ENCODE measurements at places on chromosomes 2 and 18.
A peak's percentile ranks its signal among the peaks of the same experiment; 100 is the strongest.

GRCh38 chr18:34038086-34038485, 186.6 kb downstream of the NOL4 start:
- DNase-seq, result no peak

GRCh38 chr18:59515147-59515546, 156.1 kb upstream of the LMAN1 start:
- DNase-seq, result no peak

GRCh38 chr18:39845631-39846030, 2109.4 kb upstream of the PIK3C3 start:
- no peak for DNase-seq

GRCh38 chr2:241149925-241150659, at the start of gene PPP1R7:
TSS of gene PPP1R7 (plus strand) at chr2:241150467. CDS start at chr2:241150496, 29 bp downstream.
- DNase-seq, result peak; percentile 91

- DNase-seq, result no peak
Measured at GRCh38 chr2:177586154-177586553, 193.6 kb downstream of the AGPS start.

DNA sequence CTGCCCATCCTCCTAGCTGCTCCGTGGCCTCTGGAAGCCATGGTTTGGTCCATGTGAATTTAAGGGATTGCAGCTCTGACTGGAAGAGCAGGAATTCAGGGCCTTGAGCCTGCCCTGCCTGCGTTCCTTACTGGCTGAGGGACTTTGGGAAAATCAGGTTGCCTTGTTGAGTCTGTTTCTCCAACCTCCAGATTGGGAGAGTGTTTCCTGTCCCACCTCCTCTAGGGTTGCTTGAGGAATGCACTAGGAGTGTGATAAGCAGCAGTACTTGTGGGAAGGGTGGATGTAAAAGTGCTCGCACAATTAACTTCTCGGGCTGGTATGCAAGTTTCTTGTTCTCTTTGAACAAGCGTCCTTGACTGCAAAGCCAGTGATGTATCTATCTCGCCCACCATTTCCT, 84.4 kb upstream of the YWHAQ start:
- DNase-seq, result no peak

- DNase-seq, result no peak
Measured at GRCh38 chr2:167785606-167786216, 461.7 kb downstream of the STK39 start.

GRCh38 chr2:113219092-113219441, 45.3 kb downstream of the PSD4 start:
- DNase-seq, result no peak

GRCh38 chr18:79952456-79952995, 1.1 kb upstream of the SLC66A2 start:
- no peak for DNase-seq

DNA sequence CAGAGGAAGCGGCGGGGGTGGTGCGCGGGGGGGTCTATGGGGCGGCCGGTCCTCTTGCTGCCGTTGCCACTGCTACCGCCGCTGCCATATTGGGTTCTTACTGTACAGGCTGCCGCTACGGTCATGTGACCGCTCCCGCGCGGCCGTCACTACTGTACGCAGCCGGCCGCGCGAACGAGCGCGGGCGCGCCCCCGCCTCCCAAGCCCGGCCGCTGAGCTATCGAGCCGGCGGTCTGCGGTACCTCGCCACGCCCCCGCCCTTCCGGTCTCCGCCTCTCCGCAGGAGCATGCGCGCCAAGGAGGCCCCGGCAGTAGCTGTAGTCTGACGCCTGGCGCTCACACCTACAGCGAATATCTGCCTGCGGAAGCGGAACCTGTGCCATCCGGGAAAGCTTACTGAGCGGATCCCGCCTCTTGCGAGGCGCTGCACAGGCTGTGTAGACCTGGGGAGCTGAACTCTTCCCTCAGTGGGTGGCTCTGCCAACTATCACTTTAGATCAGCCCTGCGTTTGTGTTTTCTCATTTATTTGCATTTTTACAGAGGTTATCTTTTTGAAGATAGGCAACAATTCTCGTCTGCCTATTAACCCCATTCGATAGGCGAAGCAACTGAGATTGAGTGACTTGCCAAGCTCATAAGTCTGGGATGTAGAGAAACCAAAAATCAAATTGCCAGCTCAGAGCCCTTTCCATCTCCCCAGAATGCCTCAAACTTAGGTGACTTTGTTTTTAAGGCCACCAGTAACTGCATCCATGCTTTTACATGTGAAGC, at the start of gene ASXL2:
TSS of gene ASXL2 (minus strand) at position 127 of the 772 bp plus-strand sequence. CDS start 265 bp downstream, outside the sequence.
- peak; percentile 96 for DNase-seq

GRCh38 chr18:79229431-79229830, 160.2 kb downstream of the ATP9B start:
- DNase-seq, result no peak

DNA sequence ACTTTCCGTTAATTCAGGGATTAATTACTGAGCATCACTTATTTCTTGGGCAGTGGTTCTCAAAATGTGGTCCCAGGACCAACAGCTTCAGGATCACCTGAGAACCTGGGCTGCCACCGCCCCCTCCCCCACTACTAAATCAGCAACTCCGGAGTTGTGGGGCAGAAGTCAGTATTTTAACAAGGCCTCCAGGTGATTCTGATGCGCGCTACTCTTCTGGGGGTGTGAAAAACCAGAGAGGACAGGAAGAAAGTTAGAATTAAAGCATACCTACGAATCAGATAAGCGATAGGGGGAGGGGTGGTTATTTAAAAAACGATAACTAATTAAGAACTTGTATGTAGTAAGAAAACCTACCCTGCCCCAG, 319 bp downstream of the ZSCAN30 start:
- no peak for DNase-seq

- no peak for DNase-seq
Measured at GRCh38 chr2:104863468-104864279, 9.8 kb downstream of the POU3F3 start.

GRCh38 chr2:56088411-56088810, 95.4 kb upstream of the CCDC85A start:
- no peak for DNase-seq

GRCh38 chr18:23743733-23744333, 54.6 kb downstream of the LAMA3 start:
- no peak for DNase-seq

- DNase-seq, result no peak
Measured at GRCh38 chr2:33104726-33105125, 158.0 kb downstream of the LTBP1 start.

GRCh38 chr2:72745679-72746368, 80.0 kb downstream of the EXOC6B start:
- no peak for DNase-seq

DNA sequence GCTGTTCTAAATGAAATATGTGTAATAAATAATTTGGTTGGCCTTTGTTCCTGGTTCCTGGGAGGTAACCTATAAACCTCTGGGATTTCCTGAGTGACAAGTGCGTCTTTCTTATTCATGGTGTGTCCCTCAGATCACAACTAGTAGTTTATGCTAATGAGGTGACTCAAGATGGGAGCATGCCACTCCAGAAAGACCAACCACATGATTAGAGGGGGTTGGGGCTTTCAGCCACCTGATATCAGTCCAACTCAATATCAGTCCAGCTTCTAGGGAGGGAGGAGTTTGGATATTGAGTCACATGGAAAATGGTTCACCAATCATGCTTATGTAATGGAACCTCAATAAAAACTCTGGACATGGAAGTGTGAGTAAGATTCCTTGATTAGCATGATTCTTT, 96.6 kb downstream of the QPCT start:
- no peak for DNase-seq

- DNase-seq, result no peak
Measured at GRCh38 chr2:64866797-64867196, 122.4 kb upstream of the SLC1A4 start.

Measured in stimulated activated CD4-positive, alpha-beta T cell treated with anti-CD3 and anti-CD28 coated beads, Interleukin-15, amount 100 ng/mL, for 1 hour (primary cell).